ENCODE measurements at places on chromosomes 7 and 10.

DNA sequence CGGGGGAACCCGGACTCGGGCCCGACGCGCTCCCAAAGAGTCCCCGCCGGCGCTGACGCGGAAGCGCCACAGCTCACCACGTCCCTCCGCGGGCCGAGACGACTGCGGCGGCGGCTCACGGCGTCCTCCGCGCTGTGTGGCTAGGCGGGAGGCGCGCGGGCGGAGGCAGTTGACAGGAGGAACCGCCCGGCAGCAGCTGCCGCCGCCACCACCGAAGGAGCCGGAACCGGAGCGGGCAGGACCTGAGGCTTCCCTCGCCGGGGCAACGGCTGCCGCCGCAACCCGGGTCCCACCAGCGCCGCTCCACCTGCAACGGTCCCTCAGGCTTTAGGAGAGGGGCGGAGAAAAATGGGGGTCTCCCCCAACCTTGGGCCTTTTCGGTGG, 334 bp downstream of the ZNF800 start:
- no peak for DNase-seq

DNA sequence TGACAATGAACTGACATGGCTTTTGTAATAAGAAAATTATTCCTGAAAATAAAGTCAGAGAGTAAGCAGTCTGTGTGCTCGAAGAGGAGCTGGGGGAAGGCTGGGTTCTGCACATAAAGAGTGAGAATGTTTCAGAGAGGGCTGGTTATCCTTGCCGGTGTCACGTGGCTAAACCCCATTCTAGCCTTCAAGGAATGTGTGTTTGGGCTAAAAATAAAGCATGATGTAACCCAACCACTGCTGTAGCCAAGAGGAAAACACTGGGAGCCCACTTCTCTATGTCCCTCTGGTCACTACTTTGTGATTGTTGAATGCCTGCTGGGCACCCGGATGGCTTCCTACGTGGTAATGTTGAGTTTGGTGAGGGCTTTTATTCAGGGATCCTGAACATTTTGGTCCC, 23.5 kb downstream of the WDFY4 start:
- DNase-seq = no peak

DNA sequence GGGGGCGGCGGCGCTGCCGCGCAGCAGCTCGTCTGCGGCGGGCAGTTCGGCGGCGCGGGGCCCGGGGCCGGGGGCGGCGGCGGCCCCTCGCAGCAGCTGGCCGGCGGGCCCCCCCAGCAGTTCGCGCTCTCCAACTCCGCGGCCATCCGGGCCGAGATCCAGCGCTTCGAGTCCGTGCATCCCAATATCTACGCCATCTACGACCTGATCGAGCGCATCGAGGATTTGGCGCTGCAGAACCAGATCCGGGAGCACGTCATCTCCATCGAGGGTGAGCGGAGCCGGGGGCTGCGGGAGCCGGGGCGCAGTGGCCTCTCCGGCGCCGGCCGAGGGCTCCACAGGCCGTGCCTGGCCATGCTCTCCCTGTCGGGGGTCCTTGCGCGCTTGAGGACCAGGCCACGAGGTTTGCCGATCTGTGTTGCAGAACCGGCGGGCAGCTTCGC, 548 bp downstream of the AGAP3 start:
- no peak for DNase-seq

DNA sequence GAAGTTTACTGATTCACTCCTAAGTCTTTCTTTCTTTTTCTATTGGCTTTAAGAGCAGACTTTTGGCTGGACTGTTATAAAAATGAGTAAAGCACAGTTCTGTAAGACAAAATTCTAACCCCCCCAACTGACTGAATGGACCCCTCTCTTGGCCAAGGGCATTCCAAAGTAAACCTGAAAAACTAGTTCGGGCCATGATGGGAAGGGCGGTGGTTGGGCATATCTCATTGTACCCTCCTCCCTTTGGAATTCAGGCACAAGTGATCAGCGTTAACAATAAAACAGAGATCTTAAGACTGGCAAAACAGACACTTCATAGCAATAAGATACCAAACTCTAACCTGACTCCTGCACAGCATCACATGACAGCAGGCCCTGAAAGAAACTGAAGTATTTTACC, 6.1 kb upstream of the KIF20B start:
- no peak for DNase-seq

DNA sequence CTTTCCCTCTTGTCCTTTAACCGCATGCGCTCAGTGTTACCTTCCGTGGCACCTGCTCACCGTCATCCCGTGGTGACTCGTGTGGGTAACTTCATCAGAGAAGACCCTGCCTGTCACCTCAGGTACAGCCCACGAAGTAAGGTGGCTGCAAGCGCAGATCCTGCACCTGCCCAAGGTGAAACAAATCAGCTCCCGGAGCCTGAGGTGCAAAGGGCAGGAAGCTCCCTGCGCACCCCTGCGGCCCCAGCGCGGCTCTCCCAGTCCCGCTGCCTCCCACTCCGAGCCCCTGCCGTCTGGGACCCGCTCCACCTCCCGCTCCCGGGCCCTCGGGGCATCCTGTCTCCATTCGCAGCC, 110.9 kb upstream of the LANCL2 start:
- no peak for DNase-seq

- no peak for DNase-seq
These were observed 6.8 kb downstream of the PON1 start for GRCh38 chr7:95317546-95317945.

DNA sequence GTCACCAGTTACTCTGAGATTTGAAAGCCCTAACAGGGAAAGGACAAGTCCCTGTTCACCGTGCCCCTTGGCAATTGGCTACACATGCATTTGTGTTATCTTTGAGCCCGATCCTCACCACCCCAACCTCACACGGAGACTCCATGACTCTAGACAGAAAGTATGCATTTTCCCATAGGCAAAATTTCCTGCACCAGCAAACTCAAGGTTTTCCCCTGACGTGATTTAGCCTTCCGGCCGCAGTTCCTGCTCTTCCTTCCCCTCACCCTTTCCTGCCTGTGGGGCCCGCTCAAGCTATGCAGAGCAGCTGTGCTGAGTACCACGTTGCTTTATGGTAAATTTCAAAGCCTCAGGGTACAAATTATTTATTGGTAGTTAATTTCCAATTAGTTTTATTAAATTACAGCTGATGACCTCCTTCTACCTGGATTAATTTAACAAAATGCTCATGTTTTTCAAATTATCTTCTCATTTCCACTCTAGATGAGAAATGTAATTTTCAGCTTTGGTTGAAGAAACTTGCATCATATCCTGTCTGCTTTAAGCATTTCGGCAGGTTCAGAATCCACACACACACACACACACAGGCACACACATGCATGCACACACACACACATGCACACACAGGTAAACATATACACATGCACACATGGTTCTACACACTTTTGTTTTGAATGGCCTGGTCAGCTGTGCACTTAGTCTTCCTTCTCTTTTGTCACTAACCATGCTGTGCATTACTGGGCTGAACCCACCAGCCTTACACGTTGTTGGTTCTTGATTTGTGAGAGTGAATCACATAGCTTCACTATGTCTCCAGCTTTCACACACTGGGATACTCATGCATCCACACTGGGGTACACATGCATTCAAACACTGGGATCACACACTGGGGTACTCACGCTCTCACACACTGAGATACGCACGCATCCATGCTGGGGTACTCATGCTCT, 283.1 kb upstream of the PITRM1 start:
- DNase-seq = peak; percentile 66

- DNase-seq = no peak
These were observed 749.4 kb downstream of the XPNPEP1 start for GRCh38 chr10:109173937-109174336.

DNA sequence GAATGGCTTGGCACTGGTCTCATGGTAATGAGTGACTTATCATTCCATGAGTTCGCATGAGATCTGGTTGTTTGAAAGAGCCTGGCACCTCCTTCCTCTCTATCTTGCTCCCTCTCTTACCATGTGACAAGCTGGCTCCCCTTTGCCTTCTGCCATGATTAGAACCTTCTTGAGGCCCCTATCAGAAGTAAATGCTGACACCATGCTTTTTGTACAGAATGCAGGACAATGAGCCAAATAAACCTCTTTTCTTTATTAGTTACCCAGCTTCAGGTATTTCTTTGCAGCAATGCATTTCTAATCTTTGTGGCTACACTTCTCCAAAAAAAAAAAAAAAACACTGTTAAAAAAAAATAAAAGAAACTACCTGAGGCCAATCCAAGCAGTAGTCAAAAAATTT, 17.1 kb upstream of the SLC13A1 start:
- no peak for DNase-seq

GRCh38 chr10:2798336-2799022, 268.9 kb upstream of the PFKP start:
- DNase-seq = no peak

GRCh38 chr7:151819866-151820265, 57.0 kb downstream of the PRKAG2 start:
- no peak for DNase-seq

GRCh38 chr10:91525896-91526712, 106.8 kb downstream of the PPP1R3C start:
- no peak for DNase-seq

- no peak for DNase-seq
These were observed 69.7 kb downstream of the CD36 start for GRCh38 chr7:80708123-80708522.

DNA sequence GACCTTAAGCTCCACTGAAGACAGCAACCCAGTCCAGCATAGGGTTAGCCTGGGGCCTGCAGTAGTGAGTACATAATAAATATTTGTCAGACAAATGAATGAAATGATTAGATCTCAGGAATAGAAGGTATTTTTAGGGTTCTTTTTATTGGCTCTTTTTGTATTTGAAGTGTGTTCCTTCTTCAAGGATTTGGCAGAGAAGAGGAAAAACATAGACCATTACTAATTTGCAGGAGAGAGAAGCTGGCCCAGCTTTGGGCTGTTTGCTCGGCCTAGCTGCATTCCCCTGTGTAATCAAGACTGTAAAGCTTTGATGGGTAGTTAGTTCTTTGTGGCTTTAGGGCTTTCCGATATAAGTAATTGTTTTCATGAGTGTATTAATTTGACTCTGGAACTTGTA, 64.2 kb downstream of the CNNM2 start:
- DNase-seq = no peak

GRCh38 chr7:103068414-103069403, 5.9 kb downstream of the FBXL13 start:
- DNase-seq = no peak

GRCh38 chr7:51077316-51077986, 239.2 kb downstream of the COBL start:
- no peak for DNase-seq

GRCh38 chr10:99828464-99828863, 46.0 kb downstream of the ABCC2 start:
- no peak for DNase-seq

GRCh38 chr10:71316786-71317160, 2.3 kb upstream of the SLC29A3 start:
- DNase-seq = no peak

DNA sequence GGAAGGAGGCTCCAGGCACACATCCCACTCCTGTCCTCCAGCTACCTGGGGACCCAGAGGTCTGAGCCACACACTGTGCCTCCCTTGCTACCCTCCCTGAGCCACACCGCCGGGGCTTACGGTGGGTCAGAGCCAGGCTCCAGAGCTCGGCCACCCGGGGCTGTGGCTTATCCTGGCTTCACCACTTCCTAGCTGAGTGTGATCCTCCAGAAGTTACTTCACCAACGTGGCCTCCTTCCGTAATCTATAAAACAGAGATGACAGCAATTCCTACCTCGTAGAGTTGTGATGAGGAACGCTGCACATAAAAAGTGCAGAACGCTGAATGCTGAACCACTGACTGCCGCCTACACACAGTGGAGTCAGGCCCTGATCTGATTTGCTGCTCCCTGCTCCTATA, 285.0 kb downstream of the PRPF18 start:
- no peak for DNase-seq

DNA sequence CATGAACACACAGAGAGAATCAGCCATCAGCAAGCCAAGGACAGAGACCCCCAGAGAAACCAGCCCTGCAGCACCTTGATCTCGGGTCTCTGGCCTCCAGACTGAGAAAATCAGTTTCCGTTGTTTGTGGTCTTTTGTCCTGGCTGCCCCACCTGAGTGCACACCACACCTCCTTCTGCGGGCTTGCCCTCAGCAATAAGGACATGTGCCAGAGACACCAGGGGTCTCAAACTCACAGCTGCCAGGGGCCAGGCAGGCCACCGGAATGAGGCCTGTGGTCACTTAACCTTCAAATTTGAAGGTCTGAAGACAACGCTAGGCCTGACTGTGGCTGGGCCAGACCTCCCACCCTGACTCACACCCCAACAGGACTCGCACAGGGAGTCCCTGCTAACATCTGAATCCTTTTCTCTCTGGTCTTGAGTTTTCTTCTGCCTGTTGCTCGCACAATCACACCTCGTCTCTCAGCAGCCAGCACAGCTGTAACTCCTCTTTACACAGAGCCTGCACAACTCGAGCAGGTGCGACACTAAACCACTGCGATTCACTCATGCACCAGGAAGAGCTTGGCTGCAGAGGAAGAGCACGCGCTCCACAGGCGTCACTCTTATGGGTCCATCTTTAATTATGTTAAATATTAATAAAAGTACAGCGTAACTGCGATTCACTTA, 86.2 kb downstream of the CHST15 start:
- no peak for DNase-seq

- DNase-seq = no peak
These were observed 49.4 kb downstream of the CXCL12 start for GRCh38 chr10:44335330-44336021.

GRCh38 chr10:109740436-109740835, 182.9 kb downstream of the XPNPEP1 start:
- DNase-seq = no peak

GRCh38 chr10:131086094-131086493, 225.4 kb downstream of the TCERG1L start:
- DNase-seq = no peak

DNA sequence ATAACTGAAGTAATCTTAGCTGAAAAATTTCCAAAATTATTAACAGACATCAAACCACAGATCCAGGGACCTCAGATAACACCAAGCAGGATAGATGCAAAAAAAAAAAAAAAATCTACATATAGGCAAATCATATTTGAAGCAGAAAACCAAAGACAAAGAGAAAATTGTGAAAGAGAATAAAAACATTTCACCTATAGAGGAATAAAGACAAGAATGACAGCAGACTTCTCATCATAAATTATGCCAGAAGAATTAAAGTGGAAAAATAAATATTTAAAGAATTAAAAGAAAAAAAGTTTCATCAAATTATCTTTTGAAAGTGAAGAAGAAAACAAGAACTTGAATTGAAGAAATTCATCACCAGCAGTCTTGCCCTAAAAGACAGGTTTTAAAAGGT, 467.5 kb downstream of the GPAM start:
- no peak for DNase-seq

DNA sequence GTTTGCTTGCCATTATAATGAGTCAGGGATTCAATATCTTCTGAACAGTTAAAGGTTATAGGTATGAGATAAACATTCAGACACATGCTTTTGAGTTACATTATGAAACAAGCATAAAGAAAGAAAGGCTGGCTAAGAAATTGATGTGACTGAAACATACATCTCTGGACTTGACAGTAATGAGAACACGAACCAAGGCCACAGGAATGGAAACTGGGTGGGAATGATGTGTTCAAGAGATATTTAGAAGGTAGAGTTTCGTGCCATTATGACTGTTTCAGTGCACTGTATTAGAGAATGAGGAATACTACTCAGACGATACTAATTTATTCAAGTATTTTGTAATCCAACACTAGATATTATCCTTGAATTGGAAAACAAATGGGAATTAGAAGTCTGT, 332.1 kb upstream of the MAGI2 start:
- no peak for DNase-seq

- no peak for DNase-seq
These were observed 15.5 kb downstream of the MAD1L1 start for GRCh38 chr7:2217206-2217605.

- DNase-seq = no peak
These were observed 183.4 kb downstream of the DYNC1I1 start for GRCh38 chr7:95955748-95956147.

Measured in amniotic stem cell (primary cell).